ENCODE measurements at places on chromosomes 2 and 18.
A peak's percentile ranks its signal among the peaks of the same experiment; 100 is the strongest.

- no peak for DNase-seq
Observed at GRCh38 chr2:100894105-100894795, 74.3 kb downstream of the NPAS2 start.

GRCh38 chr2:232053777-232054176 lies 92.3 kb downstream of the DIS3L2 start:
- no peak for DNase-seq

DNA sequence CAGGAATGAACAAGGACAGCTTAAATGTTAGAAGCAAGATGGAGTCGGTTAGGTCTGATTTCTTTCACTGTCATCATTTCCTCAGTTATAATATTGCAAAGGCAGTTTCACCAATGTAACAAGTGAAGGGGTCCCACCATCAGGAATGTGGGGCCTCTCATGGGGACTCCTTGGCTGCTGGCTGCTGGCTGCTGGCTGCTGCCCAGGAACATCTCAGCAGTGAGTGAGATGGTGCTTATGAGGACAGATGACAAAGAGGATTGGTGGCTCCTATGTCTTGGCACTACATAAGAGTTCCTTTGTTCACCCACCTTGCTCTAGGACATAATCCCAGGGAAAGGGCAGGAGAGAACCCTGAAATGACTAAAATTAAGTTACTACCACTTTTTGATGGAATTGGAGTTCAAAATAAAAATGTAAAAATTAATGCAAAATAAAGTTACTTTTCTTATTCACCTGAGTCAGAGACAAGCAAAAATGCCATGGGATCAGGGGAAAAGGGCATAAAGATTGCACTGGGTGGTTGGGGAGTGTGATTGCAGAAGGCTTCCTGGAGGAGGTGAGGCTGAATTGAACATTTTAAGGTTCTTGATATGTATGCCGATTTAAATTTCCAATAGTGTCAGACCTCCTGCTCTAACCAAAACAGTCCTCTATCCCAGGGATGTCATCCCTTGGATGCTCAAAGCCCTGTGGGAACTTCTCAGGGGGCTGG lies 23.4 kb downstream of the TMEM177 start:
- DNase-seq = no peak

GRCh38 chr2:30932870-30933269 lies 125.6 kb upstream of the CAPN13 start:
- no peak for DNase-seq

GRCh38 chr2:2586931-2587330 lies 255.9 kb upstream of the MYT1L start:
- no peak for DNase-seq

GRCh38 chr2:151906633-151906998 lies 78.4 kb upstream of the ARL5A start:
- no peak for DNase-seq

DNA sequence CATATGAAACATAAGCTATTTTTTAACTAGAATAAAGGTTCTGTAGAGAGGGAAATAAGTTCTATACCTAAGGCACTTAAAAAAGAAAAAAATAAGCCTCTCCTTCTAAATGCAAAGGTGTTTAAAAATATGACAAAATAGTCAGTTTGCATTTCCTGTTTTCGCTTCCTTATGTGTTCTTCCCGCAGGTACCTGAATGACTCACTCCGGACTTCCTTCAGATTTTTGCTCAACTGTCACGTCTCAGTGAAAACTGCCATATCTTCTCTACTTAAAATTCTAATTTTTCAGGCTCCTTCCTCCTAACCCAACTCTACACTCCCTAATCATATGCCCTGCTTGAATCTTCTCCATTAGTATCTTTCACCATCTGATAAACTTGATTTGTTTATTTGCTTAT lies 1333.1 kb downstream of the LRP1B start:
- DNase-seq = no peak

DNA sequence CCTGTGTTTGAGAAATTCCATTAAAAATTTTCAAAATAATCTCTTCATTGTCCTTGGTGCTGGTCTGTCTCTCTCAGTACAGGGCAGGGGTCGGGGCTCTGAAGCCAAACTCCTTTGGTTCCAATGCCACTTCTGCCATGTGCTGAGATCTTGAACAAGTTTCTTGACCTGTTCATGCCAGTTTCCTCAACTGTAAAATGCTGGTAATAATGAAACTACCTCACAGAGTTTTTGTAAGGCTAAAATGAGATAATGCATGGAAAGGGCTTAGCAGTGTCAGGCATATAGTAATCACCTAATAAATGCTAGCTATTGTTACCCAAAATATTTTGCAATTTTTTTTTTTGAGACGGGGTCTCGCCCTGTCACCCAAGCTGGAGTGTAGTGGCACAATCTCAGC lies 16.9 kb upstream of the MREG start:
- DNase-seq = no peak

DNA sequence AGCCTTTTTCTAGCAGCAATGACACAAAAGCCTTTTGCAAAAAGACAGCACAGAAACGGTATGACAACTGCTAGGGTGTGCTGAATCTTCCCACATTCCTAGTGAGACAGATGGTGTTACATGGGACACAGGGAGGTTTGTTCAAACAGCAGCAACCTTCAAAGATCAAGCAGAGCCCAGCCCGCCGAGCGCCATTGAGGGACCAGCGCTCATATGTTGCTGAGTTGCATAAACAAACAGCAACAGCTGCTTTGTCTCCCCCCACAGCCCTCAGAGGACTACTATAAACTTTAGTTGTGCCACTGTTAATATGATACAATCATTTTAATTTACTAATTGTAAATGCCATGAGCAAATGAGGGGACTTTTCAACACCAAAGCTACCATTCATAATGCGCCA lies 117.7 kb downstream of the ZEB2 start:
- DNase-seq = peak; percentile 47

DNA sequence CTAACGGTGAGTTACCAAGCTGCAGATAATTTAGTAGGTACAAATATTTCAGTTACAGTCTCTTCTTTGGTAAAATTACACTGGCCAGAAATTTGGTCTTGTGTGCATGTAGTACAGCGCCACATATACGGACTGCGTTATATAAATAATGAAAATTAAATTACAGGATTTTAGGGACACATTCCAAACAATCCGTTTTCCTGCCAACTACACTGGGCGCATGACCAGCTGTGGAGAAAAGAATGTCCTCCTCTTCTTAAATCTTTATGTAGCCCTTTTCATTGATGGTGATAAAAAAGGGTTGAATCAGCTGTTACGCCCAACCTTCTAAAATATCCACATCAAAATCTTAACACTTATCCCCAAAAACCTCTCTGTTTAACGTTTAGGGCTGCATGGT lies 37.5 kb downstream of the TCF4 start:
- DNase-seq = no peak

DNA sequence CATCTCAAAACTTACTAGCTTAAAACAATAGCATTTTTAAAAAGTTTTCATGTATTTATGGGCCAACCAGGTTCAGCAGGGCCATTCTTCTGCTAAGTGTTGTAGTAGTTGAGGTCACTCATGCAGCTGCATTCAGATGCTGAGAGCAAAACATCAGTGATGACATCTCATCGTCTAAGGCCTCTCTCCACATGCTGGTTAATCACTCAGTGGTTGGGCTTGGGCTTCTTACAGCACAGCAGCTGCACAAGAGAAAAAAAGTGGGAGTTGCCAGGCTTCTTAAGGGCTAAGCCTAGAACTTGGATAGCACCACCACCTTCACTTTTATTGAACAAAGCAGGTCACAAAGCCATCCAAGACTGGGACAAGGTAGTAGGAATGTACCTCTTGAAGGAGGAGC lies 190.3 kb downstream of the IRS1 start:
- no peak for DNase-seq

DNA sequence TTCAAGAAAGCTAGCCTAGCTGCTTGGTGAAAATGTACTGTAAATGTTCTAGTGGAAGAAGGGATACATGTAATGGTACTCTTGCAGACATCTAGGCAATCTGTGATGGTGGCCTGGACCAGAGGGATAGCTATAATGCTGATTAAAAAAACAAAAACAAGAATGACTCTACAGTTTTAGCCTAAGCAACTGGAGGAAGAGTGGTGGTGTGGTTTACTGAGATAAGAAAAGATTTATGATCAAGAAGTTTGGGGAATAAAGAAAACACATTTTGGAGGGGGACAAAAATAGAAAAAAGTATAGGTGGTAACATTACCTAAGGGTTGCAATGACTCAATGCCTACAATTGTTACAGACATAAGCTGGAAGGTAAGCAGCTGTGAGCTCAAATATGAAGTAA lies 1080.7 kb upstream of the CELF4 start:
- DNase-seq = no peak

DNA sequence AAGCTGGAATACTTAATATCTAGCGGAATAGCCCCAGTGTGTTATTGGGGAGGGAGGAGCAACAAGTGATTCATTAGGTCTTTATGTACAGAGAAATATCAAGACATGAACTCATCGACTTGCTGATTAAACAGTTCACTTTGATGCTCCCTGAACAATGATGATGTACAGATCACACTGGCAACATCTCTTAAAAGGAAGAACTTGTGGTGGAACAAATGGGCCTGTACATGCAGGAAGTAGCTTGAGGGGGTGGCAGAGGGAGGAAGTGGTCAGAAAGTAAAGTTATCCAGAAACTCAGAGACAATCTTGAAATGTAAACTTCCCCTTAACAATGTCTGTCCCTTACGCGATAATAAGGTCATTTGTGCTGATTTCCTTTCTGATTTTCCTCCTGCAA lies 90.5 kb downstream of the NXPH2 start:
- no peak for DNase-seq
